ENCODE measurements at places on chromosomes 1 and 21. TPM values are rescaled to one million over a fixed set of nuclear protein-coding genes. Genes with fewer than 3 reads are reported as not detected.

Gene C21orf58
- 12.7 TPM for total RNA-seq

DNA sequence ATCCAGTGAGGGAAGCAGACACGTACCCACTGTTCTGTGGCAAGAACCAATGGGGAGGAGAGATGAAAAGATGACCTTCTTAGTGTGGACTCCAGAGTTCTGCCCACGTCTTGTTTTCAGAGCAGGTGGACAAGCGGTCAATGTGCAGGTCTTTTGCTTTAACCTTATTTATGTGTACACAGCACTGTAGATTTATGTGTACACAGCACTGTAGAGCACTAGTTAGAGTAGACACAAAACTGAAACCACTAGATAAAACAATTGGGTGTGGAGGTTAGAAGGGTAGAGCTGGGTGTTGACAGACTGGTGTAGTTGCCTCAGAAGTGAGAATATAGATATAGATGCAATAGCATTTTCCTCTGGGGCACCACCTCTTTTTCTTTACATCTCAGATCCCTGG is 150.0 kb downstream of the MAGI3 start:
- no peak for DNase-seq

Gene CELF3
- total RNA-seq: not detected

Gene PGLYRP4
- total RNA-seq: not detected

GRCh38 chr1:73044241-73045036 is 762.1 kb upstream of the NEGR1 start:
- no peak for DNase-seq

DNA sequence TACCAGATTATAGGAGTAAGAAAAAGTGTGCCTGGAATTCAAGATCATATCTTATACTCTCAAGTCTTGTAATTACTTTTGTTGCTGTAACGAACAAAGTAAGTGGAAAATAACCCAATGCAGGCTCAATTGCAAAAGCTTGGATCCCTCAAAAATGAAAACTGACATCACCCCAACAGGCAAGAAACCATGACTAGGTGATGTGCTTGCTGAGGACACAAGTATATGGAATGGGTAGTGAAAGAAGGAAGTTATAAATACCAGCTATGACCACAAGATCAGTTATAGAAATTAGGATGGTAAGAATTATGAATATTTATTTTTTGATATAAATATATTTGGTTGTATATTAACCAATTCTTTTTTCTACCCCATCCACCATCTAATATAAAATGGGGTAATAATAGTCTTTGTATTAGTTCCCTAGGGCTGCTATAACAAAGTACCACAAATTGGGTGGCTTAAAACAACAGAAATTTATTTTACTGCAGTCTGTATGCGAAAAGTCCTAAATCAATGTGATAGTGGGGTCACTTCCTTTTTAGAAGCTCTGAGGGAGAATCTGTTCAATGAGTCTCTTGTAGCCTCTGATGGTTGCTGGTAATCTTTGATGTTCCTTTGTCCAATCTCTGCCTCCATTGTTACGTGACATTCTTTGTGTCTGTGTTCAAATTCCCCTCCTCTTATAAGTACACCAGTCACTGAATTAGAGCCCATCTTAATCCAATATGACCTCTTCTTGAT is 45.0 kb downstream of the DUSP10 start:
- DNase-seq: no peak

Gene DSTYK
- 11.3 TPM for total RNA-seq

GRCh38 chr1:64356636-64357256 is 113.2 kb upstream of the CACHD1 start:
- DNase-seq: no peak

DNA sequence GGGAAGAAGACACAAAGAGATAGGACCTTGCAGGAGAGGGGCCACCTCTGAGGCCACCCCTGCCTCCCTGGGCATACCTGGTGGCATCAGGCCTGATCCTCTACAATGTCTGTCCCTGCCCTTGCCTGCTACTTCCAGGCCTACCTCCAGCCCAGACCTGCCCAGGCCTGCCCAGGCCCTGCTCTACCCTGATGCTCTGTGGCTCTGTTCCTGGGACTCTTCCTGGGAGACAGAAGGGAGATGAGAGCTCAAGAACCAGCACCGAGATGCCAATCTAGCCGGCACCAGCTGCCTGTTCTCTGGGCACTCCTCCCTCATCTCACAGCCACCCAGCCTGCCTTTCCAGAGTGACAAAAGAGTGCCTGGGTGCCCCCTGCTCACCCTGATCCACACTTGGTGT is 2.7 kb downstream of the CELF3 start:
- no peak for DNase-seq

GRCh38 chr1:33130297-33130696 is 49.3 kb downstream of the AZIN2 start:
- no peak for DNase-seq

DNA sequence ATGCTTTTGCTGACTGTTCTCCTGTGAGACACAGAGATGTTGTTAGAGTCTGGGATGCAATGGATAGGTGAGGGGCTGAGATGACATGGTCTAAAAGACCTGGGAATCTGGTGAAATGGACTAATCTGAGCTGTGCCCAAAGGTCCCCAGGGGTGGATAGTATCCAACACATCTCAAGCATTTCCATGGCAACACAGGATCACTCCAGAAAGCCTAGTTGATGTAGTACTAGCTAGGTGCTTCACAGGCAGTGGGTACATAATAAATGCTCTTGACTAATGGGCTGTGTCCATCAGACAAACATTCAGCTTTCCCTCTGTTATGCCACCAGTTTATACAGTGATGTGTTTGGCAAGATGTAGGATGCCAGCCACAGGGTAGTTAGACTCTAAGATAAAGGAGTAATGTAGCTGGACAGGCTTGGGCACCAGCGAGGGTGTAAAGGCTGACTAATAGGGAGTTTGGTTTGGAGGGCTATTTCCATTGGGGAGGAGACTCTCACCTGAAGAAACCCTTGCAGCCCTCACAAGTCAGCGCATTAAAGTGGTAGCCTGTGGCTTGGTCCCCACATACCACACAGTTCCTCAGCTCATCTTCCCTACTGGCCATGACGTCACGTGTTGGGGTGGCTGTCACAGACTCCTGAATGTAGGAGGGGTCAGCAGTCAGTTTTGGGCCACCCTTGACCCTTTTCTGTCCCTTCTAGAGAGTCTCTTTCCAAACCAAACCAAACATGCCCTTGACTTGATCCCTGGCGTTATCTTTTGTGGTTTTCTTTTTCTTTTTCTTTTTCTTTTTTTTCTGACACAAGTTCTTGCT is 1.8 kb downstream of the NR1I3 start:
- DNase-seq: no peak

Gene LCE1D
- not detected for total RNA-seq

Gene SEMA4A
- total RNA-seq: 0.21 TPM

Gene MTARC2
- total RNA-seq: 10.1 TPM
